ENCODE measurements at places on chromosomes 7 and 10.

GRCh38 chr10:28790146-28790545 lies 112.8 kb downstream of the BAMBI start:
- no peak for DNase-seq

- no peak for DNase-seq
These were observed 156.3 kb upstream of the KMT2E start for GRCh38 chr7:104857458-104858425.

- DNase-seq, result no peak
These were observed 5.0 kb upstream of the SEC31B start for GRCh38 chr10:100524638-100525037.

GRCh38 chr7:112882991-112883390 lies 92.8 kb upstream of the TMEM168 start:
- peak; percentile 9 for DNase-seq

GRCh38 chr7:130207642-130208041 lies at the start of gene SSMEM1:
Gene SSMEM1 (plus strand): TSS chr7:130207860. CDS start chr7:130207911, 51 bp downstream.
- DNase-seq, result peak; percentile 62

GRCh38 chr7:24119852-24120251 lies 164.1 kb upstream of the NPY start:
- DNase-seq, result no peak

- DNase-seq, result no peak
These were observed 115.1 kb downstream of the PARD3 start for GRCh38 chr10:34699904-34700517.

DNA sequence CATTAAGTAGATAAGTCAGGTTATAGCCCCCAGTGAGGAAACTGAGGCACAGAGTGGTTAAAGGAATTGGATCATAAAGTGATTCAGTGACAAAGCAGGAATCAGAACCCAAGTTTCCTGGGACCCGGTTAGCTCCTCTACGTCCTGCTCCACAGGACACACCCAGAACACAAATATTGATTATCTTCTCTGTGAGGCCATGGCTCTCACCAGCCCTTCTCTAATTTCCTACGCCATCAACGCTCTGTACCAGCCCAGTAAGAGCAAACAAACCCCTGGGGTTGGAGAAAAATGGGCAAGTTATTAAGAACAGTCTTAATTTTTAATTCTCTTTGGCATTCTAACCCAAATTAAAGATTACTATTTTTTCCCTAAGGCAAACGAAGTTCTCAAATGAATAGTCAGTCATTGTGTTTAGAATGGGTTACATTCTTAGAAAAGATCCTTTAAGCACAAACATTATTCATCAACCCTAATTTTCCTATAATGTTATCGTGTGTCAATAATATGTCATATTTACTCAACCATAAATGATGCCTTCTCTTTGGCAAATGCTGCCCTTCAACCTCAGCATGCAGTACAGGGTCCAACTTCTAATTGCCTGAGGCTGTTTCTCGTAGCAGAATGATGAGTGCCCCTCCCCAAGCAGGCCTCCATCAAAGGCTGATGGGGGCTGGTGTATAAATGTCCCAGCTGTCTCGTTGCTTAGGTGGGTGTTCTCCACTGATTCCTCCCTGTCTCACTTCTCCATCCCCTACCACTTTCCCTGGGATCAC lies 25.4 kb upstream of the TM9SF3 start:
- DNase-seq, result no peak

DNA sequence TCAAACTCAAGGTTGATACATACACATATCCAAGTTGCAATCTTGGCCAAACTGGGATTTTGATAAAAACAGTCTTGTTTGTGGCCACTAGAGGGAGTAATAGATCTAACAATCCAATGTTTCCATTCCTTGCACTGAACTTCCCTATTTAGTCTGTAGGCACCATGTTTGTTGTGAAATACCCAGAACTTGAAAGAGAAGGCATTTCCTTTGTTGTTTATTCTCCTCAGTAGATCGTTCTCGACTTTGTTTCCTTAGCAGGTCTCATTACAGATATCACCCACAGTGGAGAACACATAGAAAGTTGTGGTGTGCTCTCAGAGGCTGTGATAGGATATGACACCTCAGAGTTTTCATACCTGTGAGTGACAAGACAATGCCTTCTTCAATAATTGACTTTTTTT lies 70.3 kb upstream of the MXI1 start:
- peak; percentile 63 for DNase-seq

GRCh38 chr10:129875993-129876726 lies 87.9 kb downstream of the EBF3 start:
- no peak for DNase-seq

DNA sequence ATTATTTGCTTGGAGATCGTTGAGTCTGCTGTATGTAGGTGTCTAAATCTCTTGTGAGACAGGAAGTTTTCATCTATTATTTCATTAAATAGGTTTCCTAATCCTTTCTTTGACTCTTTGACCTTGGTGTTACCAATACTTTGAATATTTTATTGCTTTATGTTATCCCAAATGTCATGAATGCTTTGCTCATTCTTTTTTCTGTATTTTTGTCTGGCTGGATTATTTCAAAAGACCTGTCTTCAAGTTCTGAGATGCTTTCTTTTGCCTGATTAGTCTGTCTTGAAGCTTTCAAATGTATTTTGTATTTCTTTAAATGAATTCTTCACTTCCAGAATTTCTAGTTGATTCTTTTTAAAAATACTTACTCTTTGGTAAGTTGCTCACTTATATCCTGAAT lies 27.3 kb downstream of the UBE3C start:
- DNase-seq, result no peak

GRCh38 chr10:52539463-52539862 lies 225.4 kb downstream of the DKK1 start:
- peak; percentile 69 for DNase-seq

GRCh38 chr10:113552701-113553100 lies at the start of gene HABP2:
Gene HABP2 (plus strand): TSS chr10:113553053. CDS start chr10:113553122, 69 bp downstream.
- DNase-seq, result no peak

GRCh38 chr10:97974526-97975525 lies 55.6 kb downstream of the CRTAC1 start:
- no peak for DNase-seq

DNA sequence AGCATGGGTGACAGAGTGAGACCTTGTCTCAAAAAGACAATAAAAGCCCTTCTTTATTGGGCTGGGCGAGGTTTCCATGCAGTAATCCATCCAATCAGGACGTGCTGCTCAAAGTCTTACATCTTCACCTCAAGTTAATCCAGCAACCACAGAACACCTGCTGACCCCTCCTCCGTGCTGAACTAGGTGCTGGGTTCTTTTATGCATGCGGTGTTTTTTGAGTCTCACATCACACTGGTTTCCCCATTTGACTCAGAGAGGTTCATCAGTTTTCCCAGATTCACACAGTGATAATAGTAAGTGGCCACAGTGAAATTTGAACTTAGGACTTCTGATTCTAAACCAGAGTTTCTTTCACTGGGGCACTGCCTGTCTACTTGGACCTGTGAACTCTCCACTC lies 58.3 kb upstream of the GTF2I start:
- DNase-seq, result no peak

DNA sequence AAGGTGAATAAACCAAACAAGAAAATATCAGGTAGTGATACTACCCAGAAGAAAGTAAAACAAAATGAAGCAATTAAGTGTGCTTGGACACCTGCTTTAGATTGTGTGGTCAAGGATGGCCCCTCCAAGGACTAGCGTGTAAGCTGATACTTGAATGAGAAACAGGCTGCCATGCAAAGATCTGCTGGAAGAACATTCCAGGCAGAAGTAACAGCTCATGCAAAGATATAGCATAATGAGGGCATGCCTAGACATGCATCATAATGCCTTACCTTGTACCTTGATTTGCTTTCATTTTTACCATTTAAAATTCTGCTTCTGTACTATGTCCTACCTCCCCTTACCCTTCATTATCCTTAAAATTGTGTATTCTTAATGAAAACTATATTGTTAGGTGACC lies 74.8 kb upstream of the HDAC9 start:
- DNase-seq, result no peak
